Liver (tissue), 10 donors: ENCODE measurements at places on chromosomes 1 and 21.
A peak's percentile ranks its signal among the peaks of the same experiment; 100 is the strongest.

- no peak for DNase-seq
Observed at GRCh38 chr1:15622712-15623373, 5.6 kb downstream of the DDI2 start.

- no peak for DNase-seq
Observed at GRCh38 chr1:109249654-109250401, 489 bp downstream of the CELSR2 start.

DNA sequence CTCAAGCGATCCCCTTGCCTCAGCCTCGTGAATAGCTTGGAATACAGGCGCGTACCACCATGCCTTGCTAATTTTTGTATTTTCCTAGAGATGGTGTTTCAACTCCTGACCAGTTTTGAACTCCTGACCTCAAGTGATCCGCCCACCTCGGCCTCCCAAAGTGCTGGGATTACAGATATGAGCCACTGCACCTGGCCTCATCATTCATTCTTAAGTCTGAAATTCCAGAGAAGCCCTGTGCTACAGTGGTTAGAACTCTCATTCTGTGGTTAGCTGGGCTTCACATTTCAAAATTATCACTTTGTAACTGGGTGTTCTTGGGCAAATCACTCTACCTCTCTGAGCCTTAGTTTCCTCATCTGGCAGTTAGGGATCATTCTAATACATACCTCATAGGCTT lies 86.1 kb upstream of the POU3F1 start:
- no peak for DNase-seq

- no peak for DNase-seq
Observed at GRCh38 chr1:28812669-28813468, 899 bp downstream of the OPRD1 start.

GRCh38 chr1:155979597-155980343 lies 1.4 kb upstream of the ARHGEF2 start:
- DNase-seq = peak; percentile 71

GRCh38 chr1:20720631-20721091 lies 2.9 kb upstream of the KIF17 start:
- DNase-seq = no peak
